Substantia nigra (tissue), 51 donors: ENCODE measurements at places on chromosomes 13 and 19.

DNA sequence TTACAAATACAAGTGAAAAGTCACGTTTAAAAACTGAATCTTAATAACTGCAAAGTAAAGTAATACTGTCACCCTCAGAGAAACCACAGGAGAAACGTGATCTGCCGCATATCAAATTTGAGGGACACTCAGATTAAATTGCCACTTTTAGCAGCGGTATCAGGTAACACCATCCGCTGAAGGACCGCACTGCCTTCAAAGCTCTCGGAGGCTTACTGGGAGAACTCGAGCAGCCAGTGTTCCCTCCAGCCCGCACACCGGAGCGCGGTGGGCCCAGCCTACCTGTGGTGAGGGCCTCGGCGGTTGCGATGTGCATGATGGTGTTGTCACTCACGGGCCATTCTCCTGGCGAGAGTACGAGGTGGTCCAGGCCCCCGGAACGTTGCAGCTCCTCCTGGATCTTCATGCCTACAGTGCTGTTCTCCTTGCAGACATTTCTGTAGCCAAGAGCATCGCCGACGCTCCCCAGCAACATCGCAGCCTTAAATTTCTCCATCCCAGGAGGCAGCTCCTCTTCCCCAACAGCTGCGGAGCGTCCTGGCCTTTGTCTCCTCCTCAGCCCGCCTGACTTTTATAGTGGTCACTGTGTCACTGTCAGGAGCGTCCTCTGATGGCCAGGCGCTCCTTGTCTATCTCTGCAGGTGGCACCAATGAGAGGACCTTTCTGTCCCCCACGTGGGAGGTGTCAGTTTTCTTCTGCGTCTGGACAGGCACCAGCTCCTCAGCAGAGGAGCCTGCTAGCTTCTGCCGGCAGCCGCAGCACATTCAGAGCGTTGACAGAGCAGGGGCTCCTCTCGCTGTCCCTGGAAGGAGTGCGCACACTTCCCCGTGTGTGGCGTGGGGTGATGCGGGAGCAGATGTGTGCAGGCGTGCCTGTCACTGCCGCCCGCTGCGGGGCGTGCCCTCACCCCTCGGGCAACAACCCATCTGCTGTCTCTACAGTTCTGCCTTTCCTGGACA, at the start of gene ADPRHL1:
TSS of gene ADPRHL1 (minus strand) at position 547 of the 960 bp plus-strand sequence. CDS start at position 496, 51 bp downstream.
- DNase-seq: no peak

DNA sequence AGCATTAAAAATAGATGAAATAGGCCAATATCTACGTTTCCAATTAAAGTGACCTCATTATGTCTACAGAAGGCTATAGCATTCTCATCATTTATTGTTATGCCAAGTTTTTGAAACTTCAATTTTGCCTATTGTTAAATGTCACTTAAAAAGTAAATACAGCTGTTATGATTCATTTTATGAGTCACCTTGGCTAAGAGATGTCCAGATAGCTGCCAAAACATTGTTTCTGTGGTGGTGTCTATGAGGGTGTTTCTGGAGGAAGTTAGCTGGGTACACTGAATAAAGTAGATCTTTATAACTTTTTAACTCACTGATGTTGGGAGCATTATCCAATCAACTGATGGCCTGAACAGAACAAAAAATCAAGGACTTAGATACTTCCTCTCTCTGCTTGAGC, 1209.7 kb upstream of the PCDH9 start:
- DNase-seq: no peak

DNA sequence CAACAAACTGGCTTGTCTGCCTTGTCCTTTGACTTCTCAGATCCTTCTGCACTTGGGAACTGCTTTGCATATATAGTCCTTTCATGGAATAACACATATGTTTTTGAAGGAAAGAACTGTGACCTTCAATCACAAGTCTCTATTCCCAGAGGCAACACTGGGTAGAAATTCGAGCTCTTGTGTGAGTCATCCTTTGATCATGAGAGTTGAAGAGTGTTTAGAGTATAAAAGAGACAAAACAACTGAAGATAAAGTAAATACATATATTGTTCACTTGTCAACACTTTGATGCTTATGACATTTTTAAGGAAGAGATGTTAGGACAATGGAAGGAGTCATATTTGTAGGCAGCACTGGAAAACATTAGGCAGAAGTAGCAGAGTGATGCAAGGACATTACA, 5.2 kb upstream of the OR7A5 start:
- no peak for DNase-seq

- no peak for DNase-seq
Measured at GRCh38 chr19:40383668-40384248, 6.2 kb downstream of the HIPK4 start.

- DNase-seq: no peak
Measured at GRCh38 chr19:2787115-2787514, 1.8 kb downstream of the THOP1 start.

DNA sequence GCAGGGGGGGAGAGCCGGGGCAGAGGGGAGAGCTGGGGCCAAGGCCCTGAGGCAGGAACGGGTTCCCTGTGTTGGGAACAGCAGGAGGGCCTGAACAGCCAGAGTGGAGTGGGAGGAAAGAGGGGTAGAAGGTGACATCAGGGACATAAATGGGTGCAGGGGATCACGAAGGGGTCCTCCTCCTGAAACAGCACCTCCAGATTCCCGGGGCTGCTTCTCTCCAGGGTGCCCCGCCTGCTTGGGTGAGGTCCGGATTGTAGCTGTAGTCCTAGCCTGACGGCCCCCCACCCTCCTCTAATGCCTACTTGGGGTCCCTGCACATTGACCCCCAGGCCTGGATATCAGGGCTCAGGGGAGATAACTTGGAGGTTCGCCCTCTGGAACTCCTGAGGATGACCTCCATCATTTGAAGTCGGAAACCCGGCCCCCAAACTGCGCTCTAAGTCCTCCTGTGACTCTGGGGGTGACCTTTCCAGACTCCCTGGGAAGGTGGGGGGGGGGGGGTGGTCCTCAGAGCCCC, 473 bp upstream of the SCN1B start:
- no peak for DNase-seq

- DNase-seq: no peak
Measured at GRCh38 chr13:20590561-20590960, 23.6 kb downstream of the IFT88 start.

DNA sequence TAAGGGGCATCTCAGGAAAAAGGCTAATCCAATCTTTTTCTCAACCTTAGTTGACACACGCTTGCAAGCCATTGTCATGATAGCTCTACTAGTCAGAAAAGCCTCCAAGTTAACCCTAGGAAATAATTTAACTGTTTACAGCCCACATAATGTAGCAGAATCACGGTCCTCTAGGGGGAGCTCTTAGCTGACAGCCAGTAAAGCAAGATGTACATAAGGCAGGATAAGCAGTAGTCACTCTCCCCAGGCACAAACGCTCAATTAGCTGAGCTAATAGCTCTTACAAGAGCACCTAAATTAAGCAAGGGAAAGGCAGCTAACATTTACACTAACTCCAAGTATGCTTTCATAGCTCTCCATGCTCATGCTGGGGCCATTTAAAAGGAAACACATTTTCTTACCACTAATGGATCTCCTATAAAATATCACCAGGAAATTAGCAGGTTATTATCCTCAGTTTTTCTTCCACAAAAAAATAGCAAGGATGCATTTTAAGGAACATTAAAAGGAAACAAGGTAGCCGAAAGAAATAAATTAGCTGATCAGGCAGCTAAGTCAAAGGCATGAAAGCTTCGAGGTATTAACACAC, 33.7 kb upstream of the ZSCAN5A start:
- DNase-seq: no peak

DNA sequence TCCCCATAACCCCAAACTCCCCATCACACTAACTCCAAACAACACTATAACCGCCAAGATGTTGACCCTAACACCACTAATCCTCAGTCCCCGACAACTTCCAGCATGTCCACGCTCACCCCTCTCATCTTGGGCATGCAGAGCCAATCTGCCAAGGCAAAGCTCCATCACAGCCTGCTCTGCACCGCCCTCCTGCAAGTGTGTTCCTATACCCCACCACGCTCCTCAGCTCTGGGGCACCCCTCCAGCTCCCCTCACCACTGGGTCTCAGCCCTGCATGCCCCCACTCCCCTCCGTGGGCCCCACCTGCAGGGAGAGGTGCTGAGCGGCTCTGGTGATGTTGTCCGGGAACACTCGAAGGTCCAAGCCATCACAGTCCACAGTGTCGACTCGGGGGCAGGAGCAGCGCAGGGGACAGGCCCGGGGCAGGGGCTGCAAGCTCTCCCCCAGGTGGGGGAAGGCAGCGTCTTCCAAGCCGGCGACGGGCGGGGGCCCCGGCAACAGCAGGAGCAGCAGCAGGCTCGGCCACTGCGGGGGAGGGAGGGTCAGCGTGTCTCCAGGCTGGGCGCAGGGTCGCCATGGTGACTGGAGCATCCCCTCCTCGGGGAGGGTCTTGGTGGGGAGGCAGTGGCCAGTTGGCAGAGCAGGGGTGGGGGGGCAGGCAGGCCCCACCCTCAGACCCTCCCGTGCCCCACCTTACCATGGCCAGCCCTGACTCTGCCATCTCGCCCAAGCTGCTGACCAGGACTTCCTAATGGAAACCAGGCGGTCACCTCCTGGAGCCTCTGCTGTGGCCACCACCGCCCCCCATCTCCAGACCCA, 527 bp downstream of the PODNL1 start:
- no peak for DNase-seq

GRCh38 chr13:109331898-109332297, 454.5 kb downstream of the IRS2 start:
- DNase-seq: no peak

GRCh38 chr19:40704491-40705361, 12.0 kb downstream of the COQ8B start:
- no peak for DNase-seq

DNA sequence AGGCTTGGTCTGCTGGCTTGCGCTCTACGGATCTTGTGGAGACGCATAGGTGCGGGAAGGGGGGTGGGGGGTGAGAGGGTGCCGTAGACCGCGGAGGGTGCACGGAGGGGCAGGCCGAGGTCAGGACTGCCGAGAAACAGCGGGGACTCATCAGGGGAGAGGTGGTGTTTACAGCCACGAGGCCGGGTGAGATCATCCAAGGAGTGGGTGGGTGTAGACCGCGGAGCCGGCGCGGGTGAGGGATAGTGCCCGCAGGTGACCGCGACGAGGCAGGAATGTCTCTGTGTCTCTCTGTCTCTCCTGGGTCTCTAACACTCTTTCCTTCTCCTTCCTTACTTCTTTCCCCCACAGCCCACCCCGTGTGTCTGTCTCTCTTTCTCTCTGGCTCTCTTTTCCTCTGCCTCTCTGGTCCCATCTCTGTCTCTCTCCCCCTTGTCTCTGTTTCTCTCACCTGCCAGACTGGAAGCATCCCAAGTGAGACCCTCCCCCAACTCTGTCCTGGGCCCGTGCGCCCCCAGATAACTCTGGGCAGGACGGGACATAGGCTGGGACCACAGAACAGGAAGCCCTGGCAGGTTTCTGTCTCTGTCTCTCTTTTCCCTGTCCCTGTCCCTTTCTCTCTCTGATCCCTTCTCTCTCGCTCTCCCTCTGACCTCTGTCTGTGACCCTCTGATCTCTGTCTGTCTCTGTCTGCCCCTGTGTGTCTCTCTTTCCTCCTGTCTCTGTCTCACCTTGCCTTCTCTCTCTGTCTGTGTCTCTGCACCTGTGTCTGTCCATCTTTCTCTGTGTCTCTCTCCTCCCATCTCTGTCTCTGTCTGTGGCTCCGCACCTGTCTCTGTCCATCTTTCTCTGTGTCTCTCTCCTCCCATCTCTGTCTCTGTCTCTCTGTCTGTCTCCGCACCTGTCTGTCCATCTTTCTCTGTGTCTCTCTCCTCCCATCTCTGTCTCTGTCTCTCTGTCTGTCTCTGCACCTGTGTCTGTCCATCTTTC, 1.8 kb upstream of the KLK4 start:
- no peak for DNase-seq

DNA sequence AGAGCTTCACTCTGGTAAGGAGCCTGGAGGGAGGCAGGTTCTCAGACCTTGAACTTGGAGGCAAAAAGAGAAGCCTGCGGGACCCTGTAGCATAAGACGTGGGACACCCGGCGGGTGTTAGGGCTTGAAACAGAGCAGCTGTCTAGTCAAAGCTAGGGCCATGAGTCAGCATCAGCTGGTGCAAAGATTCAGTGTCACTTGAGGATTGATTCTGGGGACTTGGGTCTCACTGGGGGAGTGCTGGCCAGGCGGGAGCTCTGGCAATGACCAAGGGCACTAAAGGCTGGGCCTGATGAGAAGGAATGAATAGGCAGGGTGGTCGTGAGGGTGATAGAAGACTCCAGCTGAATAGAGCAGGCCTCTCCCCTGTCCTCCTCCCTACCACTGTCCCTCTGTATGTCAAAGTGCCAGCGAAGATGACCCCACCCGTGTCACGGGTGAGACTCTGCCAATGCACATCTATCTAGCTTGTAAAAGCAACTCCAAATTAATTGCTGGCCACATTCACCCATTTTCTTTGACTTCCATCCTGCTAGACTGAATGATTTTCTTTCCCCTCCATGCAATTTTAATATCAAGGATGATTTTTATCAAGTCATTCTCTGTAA, 97.1 kb downstream of the MBNL2 start:
- DNase-seq: peak; percentile 29

DNA sequence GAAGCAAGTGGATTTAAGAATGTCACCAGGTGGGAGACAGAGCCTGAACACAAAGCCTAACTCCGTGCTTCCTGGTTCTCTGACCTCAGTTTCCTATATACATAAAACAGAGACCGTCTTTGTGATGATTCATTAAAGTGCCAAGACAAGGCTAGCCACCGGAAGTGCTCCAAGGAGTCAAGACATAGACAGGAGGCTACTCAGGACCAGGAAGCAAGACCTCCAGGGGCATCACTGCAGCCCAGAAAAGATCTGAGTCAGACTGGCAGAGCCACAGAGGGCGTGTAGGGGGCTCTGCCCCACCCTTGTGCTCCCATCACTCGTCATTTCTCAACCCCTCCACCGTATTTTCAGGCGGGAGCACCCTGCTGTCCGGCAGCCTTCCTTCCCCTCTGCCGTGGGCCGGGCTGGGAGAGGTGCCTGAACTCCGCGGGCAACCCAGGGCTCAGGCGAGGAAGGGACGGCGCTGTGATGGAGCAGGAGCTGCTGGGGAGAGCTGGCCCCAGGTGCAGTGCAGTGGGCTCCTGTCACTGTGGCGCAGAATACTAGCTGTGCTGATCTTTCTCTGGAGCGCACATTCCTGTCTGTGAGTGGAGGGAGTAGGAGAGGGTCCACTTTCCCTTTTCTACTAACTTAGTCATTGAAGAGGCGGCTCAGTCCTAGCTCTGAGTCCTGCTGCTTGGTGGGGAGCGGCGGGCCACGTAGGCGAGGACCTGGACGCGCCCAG, 134.7 kb upstream of the GPR12 start:
- DNase-seq: no peak

DNA sequence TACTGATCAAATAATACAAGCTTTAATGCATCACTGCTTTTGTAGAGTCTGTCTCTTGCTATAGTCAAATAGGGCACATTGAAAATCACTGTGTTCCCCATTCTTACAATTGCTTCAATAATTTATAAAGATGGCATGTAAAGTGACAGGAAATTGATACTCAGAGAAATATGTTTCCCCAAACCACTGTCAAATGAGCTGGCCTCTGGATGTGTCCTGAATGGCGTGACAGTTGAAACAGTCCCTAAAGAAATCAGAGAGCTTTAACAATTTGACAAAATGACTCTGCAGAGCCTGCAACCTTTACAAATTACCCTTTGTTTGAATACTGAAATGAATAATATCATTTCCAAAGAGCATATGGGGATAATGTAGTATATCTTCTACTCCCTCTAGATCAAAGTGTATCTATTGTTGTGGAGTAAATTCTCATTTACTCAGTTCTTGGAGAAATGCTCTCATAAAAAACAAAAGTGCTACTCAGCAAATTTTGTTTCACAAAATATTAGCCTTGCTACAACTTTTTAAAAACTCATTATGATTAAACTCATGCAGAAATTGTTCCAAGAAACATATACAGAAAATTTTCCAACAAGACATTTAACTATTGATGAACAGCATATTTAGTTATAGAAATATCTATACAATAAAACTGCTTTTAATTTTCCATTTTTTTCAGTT, 763.2 kb upstream of the SPRY2 start:
- DNase-seq: no peak
